ENCODE measurements at places on chromosomes 11 and 22.

GRCh38 chr11:111417011-111417765 lies 38.1 kb upstream of the POU2AF1 start:
- no peak for DNase-seq

- DNase-seq: no peak
These were observed 260.0 kb downstream of the TBC1D22A start for GRCh38 chr22:47022475-47022874.

GRCh38 chr11:97280347-97280746 lies 890.5 kb downstream of the JRKL start:
- no peak for DNase-seq

DNA sequence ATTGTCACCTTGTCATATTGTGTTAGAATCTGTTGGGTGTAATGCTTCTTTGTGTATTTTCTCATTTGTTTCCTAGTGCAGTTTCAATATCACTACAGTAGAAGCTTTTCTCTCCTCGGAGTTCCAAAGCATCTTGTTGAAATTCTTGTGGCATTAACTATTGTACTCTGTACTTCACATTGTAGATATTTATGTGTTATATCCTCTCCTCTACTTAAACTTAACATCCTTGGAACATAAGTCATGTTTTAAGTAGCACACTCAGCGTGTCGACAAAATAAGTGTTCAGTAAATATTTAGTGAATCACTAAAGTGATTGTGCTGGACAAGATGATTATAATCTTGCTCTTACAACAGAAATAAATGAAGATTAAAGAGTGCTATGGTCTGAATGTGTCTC lies 201.7 kb downstream of the ARHGAP42 start:
- DNase-seq: no peak

DNA sequence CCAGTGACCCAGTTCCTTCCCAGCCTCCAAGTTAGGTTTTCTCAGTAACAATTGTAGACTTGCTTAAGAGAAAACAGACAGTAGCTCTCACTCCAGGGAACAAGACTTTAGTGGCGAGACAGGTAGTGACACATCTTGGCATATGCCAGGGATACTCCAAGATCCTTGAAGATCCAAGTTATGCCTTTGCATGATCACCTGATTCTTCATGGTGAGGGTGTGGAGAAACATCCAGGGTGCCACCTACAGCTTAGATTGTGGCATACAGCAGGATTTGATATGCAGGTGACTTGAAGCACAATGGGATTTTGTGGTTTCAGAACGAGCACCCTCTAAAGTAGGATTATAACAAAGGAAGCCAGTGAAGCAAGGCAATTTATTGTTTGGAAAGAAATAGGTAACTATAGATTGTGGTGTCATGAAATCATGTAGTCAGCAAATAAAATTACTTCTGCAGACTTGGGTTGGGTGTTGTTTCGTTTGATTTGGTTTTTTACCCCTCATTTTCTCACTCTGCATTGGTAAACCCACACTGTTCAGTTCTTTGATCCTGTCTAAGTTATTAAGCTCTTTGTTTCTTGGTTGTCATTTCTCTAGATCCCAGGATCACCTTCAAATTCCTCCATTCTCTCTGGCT lies 9.2 kb downstream of the POU2AF3 start:
- DNase-seq: no peak

Measured in BJ (cell line).